ENCODE measurements at places on chromosomes 3 and 15.
A peak's percentile ranks its signal among the peaks of the same experiment; 100 is the strongest.

DNA sequence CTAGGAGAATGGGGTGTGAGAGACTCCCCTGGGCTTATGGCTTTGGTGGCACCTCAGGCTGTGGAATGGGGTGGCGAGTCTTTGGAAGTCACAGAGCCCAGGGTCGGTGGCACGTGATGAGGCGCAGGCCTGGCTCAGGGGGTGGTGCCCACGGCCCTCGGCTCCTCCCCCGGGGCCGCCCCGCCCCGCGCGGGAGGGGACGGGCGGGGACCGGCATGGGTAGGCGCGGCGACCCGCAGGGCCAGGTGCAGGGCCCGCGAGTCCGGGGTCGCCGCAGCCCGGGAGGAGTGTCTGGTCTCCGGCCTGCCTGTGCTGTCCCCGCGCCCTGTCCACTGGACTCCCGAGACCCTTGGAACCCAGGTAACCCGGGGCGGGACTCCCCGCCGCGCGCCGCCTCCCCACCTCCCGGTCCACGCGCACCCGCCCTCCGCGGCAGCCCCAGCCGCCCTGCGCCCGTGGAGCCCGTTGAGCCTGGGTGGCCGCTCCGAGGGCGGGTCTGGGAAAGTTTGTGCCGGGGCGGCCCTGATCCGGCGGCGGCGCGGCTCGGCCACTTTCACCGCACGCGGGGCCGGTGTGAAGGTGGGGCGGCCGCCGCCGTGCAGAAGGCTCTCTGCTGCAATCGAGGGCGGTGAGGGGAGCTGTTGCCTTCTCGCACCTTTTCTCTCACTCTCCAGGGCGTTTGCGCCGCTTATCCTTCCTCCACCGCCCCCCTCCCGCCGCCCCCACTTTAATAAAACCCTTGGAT lies at the start of gene PAQR5:
Gene PAQR5 (plus strand): TSS at position 216 of the 745 bp plus-strand sequence. CDS start 61,169 bp downstream, outside the sequence.
- no peak for DNase-seq

DNA sequence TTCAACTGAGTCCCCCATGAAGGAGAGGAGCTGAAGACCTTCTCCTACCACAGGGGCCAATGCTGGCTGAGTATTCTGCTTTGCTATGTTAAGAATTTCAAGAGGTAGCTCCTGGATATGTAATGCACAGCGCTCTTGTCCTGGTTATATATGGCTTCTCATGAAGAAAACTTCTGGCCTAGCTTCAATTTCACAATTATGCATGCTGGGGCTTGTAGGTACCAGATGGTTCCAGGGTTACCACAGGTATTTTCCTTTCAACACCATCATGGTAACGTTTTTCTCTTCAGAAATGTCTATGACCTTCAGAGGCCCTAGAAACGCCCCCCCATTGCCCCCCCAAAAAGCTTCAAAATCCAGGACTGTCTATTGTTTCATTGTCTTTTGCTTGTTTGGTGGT lies 311.7 kb upstream of the ICE2 start:
- DNase-seq: no peak

DNA sequence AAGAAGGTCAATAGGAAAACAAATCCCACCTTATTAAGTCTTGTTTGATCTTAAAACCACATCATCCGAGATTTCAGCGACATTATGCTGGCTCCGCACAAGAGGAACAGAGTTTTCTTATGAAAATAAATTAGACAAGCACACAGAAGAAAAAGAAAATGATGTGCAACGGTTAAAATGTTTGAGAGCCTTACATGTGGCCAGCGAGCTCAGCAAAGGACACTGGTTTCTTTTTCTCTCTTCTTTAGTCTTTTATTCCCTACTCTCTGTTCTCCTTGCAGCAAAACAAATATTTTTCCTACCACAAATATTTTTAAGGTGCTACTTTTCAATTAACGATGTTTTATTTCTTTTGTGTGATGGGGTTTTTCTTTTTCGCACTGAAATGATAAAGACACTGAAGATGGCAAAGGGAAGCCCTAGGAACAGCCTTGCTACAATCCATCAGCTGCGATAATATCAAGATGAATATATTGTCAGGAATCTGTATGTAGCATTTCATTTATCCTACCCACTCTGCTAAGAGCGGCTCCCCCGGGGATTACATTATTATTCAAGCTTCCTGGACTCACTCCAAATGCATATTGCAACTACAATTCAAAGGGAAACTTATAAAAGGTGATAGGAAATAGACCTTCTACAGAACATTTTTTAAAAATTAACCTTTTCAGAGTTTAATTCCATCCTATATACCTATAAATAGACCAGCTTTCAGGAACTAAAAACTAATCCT lies 72.9 kb downstream of the ANXA2 start:
- DNase-seq: no peak

DNA sequence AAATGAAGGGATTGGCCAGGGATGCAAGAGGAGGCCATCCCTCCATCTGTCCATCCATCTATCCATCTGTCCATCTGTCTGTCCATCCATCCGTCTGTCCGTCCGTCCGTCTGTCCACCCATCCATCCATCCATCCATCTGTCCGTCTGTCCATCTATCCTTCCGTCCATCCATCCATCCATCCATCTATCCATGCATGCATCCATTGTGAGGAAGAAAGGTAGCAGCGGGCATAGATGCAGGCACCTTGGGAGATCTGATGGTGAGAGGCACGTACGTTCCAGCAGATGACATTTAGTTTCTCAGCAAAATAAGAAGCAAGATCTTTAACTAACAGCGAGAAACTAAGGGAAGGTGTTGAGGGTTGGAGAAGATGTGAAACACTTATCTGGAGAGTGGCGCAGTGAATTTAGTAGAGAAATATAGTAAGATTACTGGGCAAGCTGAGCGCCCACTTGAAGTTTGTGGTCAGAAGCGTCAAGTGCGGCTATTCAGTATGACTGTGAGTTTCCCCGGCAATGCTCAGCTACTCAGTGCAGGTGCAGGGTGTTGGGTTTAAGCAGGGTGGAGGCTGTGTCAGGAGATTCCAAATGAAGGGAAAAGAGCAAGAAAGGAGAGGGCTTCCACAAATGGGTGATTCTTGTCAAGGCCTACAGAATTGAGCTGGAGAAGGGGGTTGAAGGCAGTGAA lies 22.4 kb upstream of the SRP14 start:
- no peak for DNase-seq

GRCh38 chr3:149765762-149766334 lies 13.6 kb upstream of the COMMD2 start:
- no peak for DNase-seq

- no peak for DNase-seq
Measured at GRCh38 chr15:83153288-83153687, 45.8 kb downstream of the TM6SF1 start.

- no peak for DNase-seq
Measured at GRCh38 chr3:52046186-52046901, 10.0 kb downstream of the DUSP7 start.

- no peak for DNase-seq
Measured at GRCh38 chr3:14592390-14592789, 52.2 kb upstream of the GRIP2 start.

DNA sequence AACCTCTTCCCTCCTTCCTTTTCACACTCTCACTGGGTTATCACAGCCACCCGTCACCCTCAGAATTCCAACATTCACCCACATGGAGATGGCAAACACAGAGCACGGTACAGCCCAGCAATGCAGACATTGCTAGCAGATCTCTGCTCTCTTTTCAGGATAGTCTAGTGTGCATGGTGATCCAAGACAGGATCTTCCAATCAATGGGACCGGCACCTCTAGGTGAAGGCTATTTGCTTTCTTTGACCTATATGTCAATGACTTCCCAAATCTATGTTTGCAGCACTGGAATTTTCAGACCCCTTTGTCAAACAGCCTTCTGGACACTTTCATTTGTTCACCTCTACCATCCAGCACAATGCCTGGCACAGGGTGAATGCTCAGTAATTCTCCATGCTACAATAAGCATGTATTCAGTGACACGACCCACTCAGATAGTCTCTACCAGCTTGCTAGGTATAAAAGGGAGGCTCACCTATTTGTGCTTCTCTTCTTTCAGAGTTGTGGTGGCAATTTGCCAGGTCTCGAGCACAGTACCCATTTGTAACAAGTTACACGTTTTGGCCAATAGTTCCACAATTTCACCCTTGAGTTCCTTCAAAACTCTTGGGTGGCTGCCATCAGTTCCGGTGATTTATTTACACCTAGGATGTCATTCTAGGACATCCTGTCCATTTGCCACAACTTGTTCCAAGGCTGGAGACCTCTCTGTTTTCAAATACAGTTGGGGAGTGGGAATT lies 279.1 kb upstream of the ICE2 start:
- no peak for DNase-seq

DNA sequence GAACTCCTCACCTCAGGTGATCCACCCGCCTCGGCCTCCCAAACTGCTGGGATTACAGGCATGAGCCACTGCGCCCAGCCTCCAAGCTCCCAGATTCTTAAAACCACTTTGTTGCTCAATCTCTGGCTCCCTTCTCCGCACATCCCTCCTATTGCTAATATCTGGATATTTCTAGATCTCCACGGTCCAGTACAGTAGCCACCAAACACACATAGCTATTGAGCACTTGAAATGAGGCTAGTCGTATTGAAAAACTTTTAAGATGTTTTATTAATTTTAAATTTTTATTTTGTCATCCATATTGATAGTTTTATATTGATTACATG lies 44.3 kb downstream of the SLC28A1 start:
- DNase-seq: no peak

GRCh38 chr15:92954578-92954977 lies 54.5 kb downstream of the CHD2 start:
- no peak for DNase-seq

DNA sequence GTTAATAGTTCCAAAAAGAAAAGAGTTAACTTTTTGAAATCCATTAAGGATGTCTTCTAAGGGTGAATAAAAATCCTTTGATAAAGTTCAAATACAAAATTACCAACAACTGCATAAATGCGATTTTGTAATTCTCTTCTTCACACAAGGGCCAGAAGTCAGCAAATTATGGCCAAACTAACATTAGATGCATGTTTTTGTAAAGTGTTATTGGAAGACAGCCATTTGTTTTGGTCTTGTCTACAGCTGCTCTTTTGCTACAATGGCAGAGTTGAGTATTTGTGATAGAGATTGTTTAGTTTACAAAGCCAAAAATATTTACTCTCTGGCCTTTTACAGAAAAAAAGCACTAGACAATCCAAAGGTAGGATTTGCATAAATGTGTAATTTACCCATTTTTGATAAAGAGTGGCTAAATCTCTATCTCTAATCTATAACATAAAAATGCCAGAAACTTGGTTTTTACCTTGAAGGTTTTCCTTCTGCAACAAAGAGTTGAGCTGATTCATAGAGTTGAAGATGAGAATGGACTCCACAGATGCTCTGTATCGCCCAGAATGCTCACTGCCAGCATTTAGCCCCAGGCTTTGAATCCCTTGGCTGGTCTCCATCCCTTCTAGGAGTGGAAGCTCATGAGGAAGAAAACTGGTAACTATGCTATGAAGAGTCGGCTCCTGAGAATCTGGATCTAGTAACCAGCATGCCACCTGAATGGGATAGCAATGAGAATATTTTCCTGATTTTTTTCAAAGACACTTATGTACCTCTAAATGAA lies 64.5 kb downstream of the POLQ start:
- DNase-seq: no peak

GRCh38 chr3:177145954-177146353 lies 51.3 kb downstream of the TBL1XR1 start:
- DNase-seq: no peak

- DNase-seq: no peak
Measured at GRCh38 chr15:90904746-90905145, 1.6 kb downstream of the MAN2A2 start.

- no peak for DNase-seq
Measured at GRCh38 chr15:58419803-58420524, 11.8 kb upstream of the LIPC start.

GRCh38 chr3:1214933-1215332 lies 122.1 kb downstream of the CNTN6 start:
- DNase-seq: no peak

DNA sequence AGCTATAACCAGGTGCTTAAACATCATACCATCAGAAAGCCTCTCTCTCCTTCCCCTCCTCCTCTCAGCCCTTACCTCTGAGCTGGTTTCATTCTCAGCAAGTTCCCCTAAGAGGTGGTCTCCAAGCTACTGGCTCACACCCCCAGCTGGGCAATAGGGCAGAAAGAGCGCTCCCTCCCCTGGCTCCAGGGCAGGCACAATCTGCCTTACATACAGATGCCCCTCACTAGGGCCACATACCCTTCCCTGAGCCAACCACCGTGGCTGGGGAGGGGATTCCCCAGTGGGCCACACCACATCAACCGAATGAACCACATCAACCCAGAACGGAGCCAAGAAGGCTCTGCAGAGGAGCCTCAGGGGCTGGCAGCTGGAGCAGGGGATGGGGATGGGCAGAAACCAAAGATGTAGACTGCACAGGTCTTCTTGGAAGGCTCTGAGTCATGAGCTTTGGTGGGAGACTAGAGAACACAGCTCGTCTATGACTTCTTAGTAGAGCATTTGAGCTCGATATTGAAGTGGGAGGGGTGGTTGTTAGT lies 4.6 kb upstream of the FBLN2 start:
- peak; percentile 39 for DNase-seq

- no peak for DNase-seq
Measured at GRCh38 chr3:130841357-130841756, 52.5 kb upstream of the ATP2C1 start.

- no peak for DNase-seq
Measured at GRCh38 chr3:133425898-133426297, 26.0 kb downstream of the BFSP2 start.

DNA sequence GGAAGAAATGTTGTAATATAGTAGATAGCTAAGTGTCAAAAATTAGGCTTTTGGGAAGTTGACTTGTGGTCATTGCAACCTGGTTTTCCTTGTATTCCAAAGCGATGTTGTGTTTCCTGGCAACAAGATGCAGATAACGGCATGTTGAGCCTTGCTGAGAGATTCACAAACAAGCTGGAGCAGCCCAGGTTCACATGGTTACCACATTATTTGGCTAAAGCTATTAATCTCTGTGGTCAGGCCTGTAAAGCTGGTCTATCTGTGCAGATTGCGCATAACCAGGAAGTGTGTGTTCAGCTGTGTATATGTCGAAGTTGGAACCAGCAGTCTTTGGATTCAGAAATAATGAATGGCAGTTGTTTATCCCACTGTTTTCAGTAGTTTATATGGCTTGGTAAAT lies 6.6 kb downstream of the TIPARP start:
- peak; percentile 41 for DNase-seq

DNA sequence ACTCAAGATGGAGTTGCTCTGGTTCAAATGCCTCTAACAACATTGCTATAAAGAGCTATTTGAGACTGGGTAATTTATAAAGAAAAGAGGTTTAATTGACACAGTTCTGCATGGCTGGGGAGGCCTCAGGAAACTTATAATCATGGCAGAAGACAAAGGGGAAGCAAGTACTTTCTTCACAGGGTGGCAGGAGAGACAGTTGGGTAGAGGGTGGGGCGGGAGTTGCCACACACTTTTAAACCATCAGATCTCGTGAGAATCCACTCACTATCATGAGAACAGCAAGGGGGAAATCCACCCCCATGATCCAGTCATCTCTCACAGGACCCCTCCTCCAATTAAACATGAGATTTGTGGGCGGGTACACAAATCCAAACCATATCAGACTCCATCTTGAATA lies 30.7 kb downstream of the MAP2K5 start:
- no peak for DNase-seq

Data from CD4-positive, alpha-beta T cell treated with Interleukin-12 subunit alpha and Interleukin-12 subunit beta, for 1 hour (primary cell).